ENCODE measurements at places on chromosomes 3 and 15.
A peak's percentile ranks its signal among the peaks of the same experiment; 100 is the strongest.

DNA sequence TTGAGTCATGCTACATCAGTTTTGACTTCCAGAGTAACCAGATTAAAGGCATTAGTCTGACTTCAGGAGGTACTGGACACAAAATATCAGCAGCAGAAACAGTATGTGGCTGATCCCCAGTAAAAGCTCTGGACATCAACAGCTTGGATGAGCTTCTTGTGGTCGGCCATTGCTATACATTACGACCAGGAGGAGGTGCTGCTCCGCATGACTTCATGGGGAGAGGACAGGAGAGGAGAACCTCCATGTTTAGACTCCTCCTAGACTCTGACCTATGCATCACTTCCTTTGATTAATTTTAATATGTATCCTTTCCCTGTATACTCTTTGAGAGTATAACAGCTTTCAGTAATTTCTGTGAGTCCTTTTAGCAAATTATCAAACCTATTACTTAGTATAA lies 285.6 kb upstream of the ARHGEF26 start:
- DNase-seq = no peak

DNA sequence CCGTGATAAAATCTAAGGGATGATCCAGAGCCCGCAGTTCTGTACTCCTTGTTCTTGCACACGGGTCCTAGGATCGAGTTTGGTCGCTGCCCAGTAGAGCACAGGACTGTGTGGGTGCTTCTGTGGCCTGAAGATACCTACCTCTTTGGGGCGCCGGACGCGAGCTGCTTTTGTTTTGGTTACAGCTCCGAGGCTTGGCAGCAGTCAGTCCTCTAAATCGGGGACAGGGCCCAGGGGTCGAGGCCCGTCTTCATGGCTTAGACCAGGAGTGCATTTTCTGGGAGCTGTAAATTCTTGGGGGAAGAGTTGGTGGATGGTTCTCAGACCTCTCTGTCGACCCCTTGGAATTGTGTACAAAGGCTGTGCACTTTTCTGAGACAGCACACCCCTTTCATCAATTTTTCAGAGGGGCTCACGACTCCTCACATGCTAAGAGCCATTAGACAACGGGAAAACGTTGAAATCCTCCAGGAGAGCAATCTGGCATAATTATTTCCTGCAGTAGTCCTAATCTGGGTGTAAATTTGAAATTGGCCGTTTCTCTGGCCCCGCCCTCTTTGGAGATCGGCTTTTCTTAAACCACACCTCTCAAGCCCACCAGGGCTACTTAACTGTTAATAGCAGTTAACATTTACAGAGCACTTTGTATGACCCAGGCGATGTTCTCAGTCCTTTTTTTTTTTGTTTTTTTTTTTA lies 928 bp downstream of the CEP97 start:
- peak; percentile 55 for DNase-seq

GRCh38 chr3:104588442-104588841 lies 778.3 kb upstream of the ALCAM start:
- no peak for DNase-seq

GRCh38 chr3:140711390-140712035 lies 33.6 kb downstream of the TRIM42 start:
- peak; percentile 50 for DNase-seq

DNA sequence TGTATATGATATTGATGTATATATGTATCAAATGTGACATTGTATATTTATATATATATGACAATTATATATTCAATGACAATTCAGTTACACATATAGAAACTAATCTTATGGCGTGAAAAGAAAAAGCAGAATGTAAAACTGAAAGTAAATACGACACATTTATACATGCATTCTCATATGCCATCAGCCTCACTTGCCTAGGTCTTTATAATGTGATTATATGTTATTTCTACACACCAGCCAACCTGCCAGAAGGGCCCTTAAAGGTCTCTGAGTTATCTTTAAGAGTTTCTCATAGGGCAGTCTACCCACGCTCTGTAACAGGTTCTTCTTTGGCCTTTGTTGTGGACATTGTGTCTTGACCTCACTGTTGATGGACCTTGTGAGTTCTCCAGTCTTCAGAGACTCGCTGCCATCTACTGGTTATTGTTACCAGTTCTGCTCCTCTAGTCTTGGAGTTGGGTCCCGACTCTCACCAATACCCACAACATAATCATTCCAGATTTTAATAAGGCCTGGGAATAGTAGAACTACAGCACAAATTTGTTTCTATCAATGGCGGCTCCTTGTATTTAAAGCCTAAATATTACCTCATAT lies 371.5 kb upstream of the GOLIM4 start:
- DNase-seq = peak; percentile 81

DNA sequence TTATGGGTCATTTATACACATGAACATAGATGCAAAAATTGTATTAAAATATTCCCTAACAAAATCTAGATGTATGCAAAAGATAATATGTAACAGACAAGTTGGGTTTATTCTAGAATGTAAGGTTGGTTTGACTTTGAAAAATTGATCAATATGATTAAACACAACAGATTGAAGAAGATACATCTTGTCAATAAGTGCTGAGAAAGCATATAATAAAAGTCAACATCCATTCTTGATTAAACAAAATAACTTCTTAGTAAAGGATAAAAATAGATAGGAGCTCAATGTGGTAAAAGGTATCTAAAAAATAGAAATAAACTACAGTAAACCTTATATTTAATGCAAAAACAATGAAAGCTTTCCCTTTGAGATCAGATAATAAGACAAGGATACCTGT lies 38.3 kb downstream of the CCDC39 start:
- no peak for DNase-seq

DNA sequence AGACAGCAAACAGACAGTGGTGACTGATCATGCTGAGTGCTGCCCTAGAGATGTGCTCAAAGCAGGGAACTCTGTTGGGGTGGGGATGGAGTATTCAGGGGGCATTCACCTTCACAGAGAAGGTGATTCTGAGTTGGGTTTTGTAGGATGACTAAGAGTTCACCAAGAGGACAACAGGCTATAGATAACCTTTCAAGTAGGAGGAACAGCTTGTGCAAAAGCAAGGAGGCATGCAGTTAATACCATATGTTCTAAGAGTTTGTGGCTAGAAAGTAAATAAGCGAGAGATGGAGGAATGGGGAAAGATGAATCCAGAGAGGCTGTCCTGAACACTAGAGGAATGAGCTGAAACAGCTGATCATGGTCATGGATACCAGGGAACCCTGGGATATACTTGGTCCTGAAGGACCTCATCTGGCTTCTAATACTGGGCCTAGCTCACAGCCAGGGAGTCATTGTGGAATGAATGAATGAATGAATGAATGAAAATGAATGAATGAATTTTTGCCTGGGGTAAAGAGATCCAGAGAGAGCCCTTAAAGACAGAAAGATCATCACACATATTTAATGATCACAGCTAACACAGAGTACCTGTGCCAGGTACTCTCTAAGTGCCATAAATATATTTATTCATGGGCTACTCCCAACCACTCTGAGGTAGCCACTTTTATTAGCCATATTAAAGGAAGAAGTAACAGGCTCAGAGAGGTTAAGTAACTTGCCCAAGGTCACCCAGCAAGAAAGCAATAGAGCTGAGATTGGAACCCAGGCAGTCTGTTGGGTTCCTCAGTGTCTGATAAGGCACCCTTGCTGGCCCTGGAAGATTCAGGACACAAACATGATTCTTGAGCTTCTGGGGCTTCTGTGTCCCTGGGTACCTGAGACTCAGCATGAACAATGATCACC lies 22.0 kb downstream of the SMAD6 start:
- DNase-seq = no peak

- no peak for DNase-seq
These were observed 141.5 kb downstream of the ARPP21 start for GRCh38 chr3:35780800-35781199.

GRCh38 chr15:56719021-56719612 lies 14.2 kb downstream of the ZNF280D start:
- no peak for DNase-seq

GRCh38 chr3:101970905-101971304 lies 121.6 kb downstream of the NFKBIZ start:
- DNase-seq = no peak
